ENCODE measurements at places on chromosomes 2 and 18. TPM values are rescaled to one million over a fixed set of nuclear protein-coding genes. Genes with fewer than 3 reads are reported as not detected.

- no peak for DNase-seq
- H3K27ac ChIP-seq, result no peak overlapping the region
These were observed 140.1 kb downstream of the STK39 start for GRCh38 chr2:168107322-168107721.

DNA sequence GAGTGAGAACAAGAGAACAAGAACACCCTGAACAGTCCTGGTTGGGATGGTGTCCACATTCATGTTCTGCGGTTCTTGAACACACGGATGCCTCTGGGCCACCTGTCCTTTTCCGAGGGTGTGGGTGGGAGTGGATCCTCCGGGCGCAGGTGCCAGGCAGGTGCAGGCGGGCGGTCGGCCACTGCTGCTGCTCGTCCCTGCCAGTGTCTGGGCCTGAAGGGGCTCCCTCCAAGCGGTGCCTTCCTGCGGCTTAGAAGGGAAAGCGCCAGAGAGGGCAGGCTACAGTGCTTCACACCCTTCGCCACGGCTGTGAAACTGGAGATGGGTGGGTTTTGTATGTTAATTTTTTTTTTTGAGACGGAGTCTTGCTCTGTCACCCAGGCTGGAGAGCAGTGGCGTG, 8.0 kb upstream of the D2HGDH start:
- H3K4me1 ChIP-seq, result no peaks in the 10 kb centered on the region
- DNase-seq, result no peak
- H3K27ac ChIP-seq, result no peak overlapping the region

DNA sequence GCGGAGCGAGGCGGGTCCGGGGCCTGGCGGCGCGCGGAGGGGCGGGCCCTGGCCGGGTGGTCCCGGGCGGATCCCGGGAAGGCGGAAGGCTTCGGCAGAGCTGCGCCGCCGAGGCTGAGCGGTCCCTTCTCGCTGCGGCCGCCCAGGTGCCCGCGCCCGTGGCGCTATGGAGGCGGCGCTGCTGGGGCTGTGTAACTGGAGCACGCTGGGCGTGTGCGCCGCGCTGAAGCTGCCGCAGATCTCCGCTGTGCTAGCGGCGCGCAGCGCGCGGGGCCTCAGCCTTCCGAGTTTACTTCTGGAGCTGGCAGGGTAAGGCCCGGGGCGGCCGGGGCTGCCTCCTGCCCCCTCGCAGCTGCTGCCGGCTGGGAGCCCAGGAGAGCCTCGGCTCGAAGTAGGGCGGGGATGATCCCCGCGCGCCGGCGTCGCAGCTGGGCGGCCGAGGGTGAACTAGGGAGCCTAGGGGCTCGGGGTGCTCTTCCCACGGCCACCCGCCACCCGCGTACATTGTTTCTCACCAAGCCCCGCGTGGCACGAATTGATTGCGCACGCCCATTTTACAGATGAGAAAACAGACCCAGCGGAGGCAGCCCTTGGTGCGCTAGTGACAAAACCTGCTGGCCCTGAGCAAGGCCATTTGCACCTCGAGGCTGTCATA, at the start of gene SLC66A3:
Gene SLC66A3 (plus strand): TSS at position 87 of the 655 bp plus-strand sequence. CDS start 80 bp downstream, at position 167.
- H3K4me1 ChIP-seq, result peaks cover 28% of the 10 kb centered on the region
- H3K27me3 ChIP-seq, result no peaks in the 10 kb centered on the region
- peak within 1 kb of the TSS; percentile 94 for H3K4me3 ChIP-seq
- H3K27ac ChIP-seq, result peak within 1 kb of the TSS; percentile 98

GRCh38 chr2:235050980-235051351, 99.1 kb downstream of the SH3BP4 start:
- peaks cover 16% of the 10 kb centered on the region for H3K4me1 ChIP-seq
- peak; percentile 86 for DNase-seq
- H3K27me3 ChIP-seq, result no peaks in the 10 kb centered on the region
- H3K36me3 ChIP-seq, result no peaks in the 10 kb centered on the region

The ARHGEF33 gene
- 0.35 TPM for total RNA-seq

The ATF2 gene
- total RNA-seq, result 62.6 TPM
